RKO (cell line): ENCODE measurements at places on chromosomes 5 and 9.

DNA sequence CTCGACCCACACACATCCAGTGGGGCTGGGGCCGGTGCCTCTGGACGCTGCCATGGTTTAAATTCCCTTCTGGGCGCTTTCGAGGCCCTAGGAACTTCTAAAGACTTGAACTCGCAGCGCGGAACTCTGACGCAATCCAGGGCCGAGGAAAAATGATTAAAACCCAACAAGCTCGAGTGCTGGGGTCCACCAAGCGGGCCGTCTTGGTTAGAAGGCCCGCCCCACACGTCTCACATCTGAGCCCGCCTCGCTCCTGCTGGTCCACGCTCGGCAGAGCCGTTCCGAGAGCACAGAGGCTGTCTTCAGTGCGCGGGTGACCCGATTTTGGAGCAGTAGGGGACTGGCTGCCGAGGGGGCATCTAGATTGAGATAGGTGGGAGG, 1.5 kb downstream of the CRHBP start:
- DNase-seq, result no peak

- no peak for DNase-seq
Measured at GRCh38 chr5:103973669-103974068, 411.1 kb upstream of the NUDT12 start.

- no peak for DNase-seq
Measured at GRCh38 chr5:2557435-2557834, 194.0 kb downstream of the IRX2 start.

DNA sequence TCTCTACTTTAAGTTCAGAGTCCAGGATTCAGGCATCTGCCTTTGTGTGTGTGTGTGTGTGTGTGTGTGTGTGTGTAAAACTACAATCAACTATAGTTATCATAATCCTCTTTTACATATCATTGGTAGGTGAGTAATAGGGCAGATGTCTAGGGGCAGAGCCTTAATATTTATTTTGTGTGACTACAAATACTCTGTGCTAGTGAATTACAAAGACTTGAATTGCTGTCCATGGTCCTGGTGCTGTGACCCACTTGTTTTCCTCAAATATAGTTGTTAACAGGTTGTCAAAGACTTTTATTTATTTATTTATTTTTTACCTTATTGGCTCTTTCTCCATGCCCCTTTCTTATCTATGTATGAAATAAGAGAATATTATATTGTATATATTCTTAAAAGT, 196.8 kb downstream of the ANXA1 start:
- DNase-seq, result peak; percentile 32

- peak; percentile 32 for DNase-seq
Measured at GRCh38 chr5:148913985-148914431, 87.6 kb downstream of the ADRB2 start.

DNA sequence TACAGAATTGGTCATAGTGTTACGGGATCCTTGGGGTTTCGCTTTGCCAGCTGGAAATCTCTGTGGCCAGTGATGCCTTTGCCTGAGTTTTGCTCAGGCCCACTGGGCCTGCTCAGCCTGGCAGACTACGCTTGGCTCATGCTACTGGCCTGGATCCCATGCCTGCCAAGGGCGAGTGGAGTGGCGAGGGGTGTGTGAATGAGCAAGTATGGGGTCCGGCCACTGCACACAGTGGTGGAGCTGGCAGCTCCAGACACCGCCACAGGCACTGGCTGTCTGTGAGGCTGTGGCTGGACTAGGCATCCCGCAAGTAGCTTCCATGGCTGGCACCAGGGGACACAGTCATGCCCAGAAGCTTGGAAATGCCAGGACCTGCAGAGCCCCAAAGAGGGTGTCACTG, 240.3 kb downstream of the ARRDC3 start:
- no peak for DNase-seq

DNA sequence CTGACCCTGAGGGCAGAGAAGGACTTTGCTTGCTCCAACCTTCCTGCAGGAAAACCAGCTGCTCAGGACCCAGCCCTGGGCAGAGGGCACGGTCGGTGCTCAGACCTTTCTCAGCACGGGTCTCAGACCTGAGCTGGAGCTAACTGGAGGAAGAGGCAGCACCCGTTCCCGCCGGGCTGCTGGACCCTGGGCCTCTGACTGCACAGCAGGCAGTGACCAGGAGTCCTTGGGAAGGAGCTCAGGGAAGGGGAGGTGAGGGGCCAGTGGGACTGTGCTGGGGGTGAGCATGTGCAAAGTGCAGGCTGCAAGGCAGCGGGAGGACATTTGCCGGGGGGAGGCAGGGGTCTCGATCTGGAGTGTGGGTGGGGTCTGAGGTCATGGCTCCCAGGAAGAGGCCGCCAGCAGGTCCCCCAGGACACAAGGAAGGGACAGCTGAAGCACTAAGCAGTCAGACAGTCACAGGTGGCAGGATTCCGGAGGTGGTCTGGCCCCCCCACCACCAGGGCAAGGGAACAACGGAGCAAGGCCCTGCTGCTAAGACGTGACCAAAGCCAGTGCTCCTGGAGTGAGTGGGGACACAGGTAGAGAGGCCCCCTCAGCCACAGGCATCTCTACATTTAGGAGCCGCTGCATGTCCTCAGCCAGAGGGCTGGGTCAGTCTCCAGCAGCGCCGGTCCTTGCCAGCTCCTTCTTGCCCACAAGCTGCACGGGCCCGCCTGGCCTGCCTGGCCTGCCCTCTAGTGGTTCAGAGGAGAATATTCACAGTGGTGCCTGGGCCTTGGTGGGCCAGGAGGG, 4.8 kb upstream of the DPM2 start:
- DNase-seq, result peak; percentile 88

DNA sequence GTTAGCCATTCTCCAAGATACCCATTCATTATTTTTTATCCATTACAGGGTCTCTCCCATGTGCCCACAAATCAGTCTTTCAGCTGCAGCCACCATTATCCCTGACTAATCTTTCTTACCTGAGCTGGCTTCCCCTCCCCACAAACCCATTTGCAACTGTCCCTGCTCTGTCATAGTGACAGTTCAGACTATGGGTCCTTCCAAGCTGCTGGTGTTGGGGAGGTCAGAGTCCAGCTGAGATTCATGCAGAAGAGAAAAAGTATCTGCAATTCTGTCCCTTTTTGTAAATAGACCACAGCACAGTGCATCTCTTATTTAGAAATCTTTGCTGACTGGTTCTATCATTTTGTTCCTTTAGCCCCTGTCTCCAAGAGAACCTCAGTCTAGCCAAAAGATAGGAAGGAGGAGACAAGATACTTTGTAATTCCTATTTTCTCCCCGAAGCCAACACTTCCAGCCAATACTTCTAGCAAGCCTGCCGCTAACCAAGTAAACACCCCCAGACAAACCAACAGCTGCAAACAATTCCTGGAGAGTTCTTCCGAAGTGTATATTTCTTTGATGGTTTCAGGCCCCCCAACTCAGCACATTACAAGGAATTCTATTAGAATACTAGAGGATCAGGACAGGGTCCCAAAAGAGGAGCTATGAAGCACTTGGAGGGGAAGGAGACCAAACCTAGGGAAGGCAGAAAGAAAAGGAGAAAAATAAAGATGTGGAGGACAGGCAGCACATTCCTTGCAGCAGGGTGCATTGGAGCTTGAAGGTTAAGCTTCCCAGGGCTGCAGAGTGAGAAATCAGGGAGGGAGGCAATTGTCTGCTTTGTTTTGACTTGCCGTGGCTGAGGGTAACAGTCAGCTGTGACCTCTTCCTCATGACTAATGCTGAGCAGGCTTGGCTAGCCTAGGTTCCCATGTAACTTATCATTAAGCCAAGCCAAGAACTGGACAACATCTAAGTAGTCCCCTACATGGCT, 148.5 kb downstream of the SGCD start:
- peak; percentile 50 for DNase-seq

- DNase-seq, result no peak
Measured at GRCh38 chr9:111872886-111873285, 23.7 kb upstream of the UGCG start.

GRCh38 chr5:103178167-103178566, 58.1 kb downstream of the PPIP5K2 start:
- peak; percentile 38 for DNase-seq

- no peak for DNase-seq
Measured at GRCh38 chr5:87095787-87096186, 171.9 kb upstream of the RASA1 start.

- DNase-seq, result peak; percentile 73
Measured at GRCh38 chr5:119578937-119579336, 50.4 kb upstream of the FAM170A start.

DNA sequence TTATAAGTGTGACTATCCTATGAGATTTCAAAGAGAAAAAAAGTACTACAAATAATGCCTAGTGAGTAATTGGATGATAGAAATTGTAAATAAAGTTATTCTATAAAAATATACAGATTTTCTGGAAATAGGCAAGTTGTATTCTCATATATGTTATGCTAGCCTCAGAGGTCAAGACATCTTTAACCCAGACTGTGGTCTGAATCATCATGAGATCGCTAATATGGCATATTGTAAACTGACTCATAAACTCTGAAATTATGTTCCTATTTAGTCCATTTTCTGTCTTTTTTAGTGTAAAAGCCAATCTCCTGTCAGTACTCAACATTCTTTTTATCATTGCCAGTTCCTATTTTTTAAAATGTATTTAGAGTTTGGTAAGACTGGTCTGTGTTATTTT, 14.2 kb downstream of the LOX start:
- peak; percentile 40 for DNase-seq

DNA sequence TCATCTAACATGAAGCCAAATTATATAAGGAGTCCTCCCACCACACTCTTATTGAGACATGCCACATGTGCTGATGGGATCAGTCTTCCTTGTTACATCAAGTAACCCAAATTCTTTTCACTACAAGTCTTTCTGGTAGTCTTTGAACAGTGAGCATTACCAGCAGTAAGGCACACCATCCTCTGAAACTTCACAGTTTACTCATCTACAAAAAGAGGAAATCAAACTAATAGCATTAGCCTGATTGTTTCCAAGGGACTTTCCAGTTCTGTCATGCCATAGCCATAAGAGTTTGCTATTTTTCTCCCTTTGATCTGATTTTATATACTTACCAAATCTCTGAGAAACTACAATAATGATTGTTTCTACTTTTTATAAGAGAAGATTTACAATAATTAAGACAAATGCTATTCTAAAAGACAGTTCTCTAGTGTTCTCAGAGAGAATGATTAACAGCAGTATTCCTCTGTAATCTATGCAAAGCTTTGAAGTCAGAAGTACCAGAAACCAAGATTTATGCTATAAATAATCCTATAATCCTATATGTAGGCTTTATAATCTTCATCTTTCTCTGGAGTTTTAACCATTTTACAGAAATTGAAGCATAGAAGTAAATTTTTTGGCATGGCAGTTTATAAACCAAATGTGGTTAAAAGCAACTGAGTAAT, 166.2 kb upstream of the ACO1 start:
- DNase-seq, result no peak

DNA sequence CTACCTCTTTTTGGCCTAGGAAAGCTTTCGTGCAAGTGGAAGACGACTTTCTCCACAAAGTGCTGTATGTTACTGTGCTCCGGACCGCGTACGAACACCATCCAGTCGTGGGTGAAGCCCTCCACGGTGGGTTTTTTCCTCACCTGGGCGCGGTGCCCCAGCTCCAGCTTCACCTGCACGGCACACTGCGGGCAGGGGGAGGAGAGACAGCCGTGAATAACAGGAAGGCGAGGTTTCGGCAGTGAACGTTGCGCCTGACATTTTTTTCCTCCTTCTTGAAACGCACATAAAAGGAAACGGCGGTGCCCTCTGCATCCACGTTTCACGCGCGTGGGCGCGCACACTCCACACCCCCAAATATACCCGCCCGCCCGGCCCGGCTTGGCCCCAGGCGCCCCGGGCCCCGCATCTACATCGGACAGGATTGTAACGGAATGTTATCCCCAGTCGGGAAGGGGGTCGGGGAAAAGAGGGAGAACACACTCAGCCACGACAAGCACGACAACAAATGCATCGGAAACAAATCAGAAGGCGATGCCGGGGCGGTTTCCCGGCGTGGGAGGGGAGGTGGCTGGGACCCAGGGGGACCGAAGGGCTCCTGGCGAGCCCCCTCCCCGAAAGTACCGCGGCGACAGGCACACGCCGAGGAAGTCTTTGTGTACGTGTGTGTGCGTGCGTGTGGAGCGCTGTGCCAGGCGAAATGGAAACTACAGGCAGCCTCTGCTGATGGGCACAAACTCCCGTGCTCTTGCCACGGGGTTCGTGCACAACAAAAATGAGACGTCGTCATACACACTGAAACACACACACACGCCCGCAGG, 1.4 kb downstream of the MLLT3 start:
- peak; percentile 23 for DNase-seq

GRCh38 chr9:135144581-135145170, 57.2 kb downstream of the OLFM1 start:
- no peak for DNase-seq

- no peak for DNase-seq
Measured at GRCh38 chr9:82570226-82570625, 492.7 kb downstream of the RASEF start.
